Skeletal muscle cell (primary cell): ENCODE measurements at places on chromosomes 6 and 20.
A peak's percentile ranks its signal among the peaks of the same experiment; 100 is the strongest.

GRCh38 chr20:11851646-11852045 lies 66.0 kb upstream of the BTBD3 start:
- no peak for DNase-seq

GRCh38 chr6:12637960-12638641 lies 78.5 kb upstream of the PHACTR1 start:
- peak; percentile 4 for DNase-seq

- DNase-seq, result no peak
These were observed 114.6 kb downstream of the RCAN2 start for GRCh38 chr6:46376562-46377061.

GRCh38 chr6:76441875-76442274 lies 369.4 kb upstream of the IMPG1 start:
- no peak for DNase-seq

GRCh38 chr20:62860391-62860923 lies 1.2 kb downstream of the TCFL5 start:
- DNase-seq, result no peak

DNA sequence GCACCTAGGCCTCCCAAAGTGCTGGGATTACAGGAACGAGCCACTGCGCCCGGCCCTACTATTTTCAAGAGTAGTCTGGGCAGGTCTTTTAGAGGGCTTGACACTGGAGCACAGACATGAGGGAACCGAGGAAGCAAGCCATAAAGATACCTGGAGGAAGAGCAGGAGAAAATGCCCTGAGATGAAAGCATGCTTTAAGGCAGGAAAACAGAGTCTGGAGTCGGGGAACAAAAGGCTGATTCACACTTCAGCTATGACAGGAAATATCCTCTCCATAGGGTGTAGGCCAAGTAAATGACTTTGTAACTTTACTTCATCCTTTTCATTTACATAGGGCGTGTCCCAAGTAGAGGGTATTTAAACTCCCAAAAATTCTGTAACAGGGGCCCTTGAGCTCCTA lies 4.3 kb upstream of the SERINC3 start:
- peak; percentile 24 for DNase-seq

- no peak for DNase-seq
These were observed 13.1 kb upstream of the HDGFL1 start for GRCh38 chr6:22556266-22556665.

- DNase-seq, result peak; percentile 51
These were observed 6.5 kb upstream of the BCAS4 start for GRCh38 chr20:50788045-50788991.

GRCh38 chr6:93550551-93551276 lies 131.4 kb upstream of the EPHA7 start:
- no peak for DNase-seq

GRCh38 chr6:26372308-26373144 lies 7.5 kb downstream of the BTN3A2 start:
- DNase-seq, result no peak

DNA sequence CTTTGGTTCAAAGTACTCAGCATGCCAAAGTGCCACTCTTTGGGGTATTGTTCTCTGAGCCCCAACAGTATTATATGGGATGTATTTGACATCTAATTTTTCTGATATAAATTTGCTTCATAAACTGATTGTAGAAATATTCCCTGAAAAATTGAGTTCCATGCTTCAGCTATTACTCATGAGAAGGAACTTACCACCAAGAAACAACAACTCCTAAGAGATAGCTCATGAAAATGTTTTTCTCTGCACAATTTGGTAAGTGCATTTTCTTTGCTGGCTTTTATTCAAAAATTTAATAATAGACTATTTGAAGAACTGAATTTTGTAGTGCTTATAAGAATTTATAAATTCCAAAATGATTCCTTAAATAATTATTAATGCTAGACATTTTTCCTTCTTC lies 12.8 kb upstream of the TPD52L1 start:
- DNase-seq, result no peak

DNA sequence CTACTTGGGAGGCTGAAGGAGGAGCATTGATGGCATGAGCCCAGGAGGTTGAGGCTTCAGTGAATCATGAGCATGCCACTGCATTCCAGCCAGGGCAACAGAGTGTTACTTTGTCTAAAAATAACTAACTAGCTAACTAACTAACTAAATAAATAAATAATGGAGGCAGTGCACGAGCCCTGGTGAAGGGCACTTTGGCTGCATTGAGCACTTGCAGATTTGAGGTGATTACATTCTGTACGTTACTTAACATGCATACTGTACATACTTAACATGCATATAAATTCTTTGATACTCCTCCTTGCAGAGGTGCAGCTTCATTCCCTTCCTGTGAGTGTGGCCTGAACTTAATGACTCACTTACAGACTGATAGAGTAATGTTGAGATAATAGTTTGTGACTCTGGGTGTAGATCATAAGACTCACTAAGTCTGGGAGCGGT lies 10.7 kb downstream of the HLA-A start:
- no peak for DNase-seq

DNA sequence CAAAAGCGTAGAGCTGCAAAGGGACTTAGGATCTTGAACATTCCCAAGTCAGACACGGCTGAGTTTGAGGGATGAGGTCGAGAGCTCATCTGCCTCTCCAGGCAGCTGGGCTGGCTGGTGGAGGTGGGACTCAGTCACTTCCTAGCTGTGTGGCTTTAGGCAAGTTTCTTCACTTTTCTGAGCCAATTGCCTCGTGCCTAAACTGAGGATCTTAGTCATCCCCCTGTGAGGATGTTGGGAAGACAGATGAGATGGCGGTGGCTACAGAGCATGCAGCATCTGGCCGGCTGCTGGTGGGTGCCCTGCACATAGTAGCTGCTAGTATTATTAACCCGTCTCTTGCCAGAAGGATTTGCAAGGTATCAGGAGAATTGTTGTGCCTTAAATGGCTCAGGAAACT lies 27.5 kb downstream of the TFAP2C start:
- DNase-seq, result no peak

DNA sequence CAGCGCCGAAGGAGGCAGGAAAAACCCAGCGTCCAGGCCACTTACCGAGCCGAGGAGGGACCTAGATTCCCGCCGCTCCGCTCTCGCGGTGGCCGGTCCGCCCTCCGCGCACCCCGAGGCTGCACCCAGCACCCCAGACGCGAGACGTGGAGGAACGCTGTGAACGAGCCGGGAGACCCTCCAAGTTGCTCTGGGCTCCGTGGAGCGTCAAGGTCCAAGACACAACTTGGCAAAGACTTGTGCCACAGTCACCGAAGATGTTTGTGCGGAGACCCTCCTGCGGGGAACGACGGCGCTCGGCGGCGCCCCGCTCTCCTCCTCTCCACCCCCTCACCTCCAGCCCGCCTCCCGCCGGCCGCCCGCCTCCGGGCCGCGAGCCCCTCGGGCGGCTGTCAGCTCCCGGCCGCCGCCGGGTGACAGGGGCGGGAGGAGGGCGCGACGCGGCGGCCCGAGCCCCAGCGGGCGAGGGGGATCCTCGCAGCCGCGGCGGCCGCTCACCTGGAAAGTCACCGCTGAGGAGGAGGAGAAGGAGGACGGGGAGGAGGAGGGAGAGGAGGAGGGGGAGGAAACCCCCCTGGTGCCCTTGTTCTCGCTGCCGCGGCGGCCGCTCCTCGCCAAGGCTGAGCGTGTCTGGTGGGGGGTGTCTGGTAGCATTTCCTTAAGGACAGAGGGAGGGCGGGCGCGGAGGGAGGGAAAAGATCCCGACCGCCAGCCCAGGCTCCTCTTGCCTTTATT lies 637 bp upstream of the HIVEP2 start:
- no peak for DNase-seq

- DNase-seq, result peak; percentile 44
These were observed 236.3 kb upstream of the ZNF217 start for GRCh38 chr20:53829724-53830521.

GRCh38 chr20:49948809-49949507 lies 12.8 kb downstream of the RNF114 start:
- DNase-seq, result peak; percentile 86

GRCh38 chr20:12252793-12253192 lies 335.1 kb downstream of the BTBD3 start:
- DNase-seq, result no peak

DNA sequence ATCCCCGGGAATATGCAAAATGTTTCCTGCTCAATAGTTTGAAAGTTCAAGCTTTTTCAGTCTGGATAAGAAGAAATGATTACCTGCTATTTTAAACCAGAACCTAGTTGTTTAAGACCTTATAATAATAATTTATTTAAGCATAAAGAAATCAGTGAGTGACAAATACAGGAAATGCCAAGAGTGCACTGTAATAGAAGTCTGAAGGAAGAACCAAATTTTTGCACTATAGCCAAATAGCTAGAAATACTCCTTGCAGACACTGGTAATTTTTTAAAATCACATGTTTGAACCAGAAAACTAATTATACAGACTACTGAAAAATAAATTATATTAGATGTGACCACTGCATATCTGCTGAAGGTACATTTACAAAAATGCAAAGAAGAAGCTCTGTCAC lies 93.2 kb downstream of the MMS22L start:
- DNase-seq, result peak; percentile 10

DNA sequence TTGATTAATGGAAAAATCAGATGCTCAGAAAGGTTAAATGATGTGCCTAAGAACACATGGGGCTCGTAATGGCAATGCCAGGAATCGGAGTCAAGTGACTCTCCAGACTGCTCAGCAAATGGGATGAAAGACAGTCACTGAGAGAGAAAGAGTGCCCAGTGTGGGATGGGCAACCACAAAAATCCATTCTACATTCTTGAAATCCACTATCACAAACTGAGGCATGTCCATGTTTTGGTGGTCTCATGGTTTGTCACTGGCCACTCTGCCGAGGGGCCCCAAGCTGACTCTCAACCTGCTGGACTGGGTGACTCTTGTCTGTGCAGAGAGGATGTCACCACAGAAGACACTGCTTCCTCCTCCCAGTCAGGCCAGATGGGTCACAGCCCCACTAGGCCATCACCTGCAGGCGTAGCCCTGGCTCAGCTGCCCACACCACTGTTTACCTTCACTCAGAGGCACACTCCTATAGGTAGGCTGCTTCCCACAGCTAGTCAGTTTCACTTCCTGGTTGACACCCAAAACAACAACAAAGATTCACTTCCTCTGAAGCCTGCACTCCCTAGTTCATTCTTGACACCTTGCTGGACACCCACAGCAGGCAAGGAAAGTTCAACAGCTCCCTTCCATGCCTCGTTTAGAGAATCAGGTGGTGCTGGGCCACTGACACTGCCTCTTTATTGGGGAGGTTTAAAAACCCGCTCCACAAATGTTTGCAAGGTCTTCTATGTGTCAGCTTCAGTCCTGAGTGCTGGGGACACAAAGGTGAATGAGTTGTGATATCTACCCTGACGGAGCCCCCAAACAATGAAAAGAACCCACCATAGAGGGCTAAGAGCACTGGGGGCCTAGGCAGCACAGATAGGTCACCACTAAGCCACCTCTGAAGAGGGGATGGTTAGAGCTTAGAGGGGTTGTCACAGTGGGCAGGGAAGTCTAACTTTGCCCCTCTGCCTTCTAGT lies 21.7 kb downstream of the MAP1LC3A start:
- DNase-seq, result no peak

GRCh38 chr6:132607544-132608233 lies 16.4 kb downstream of the TAAR2 start:
- DNase-seq, result no peak

GRCh38 chr20:54190217-54190616 lies 16.4 kb upstream of the CYP24A1 start:
- DNase-seq, result no peak

- DNase-seq, result no peak
These were observed 18.1 kb upstream of the SLC9A8 start for GRCh38 chr20:49794336-49795134.

GRCh38 chr20:39190666-39191570 lies 228.8 kb downstream of the DHX35 start:
- DNase-seq, result no peak

- no peak for DNase-seq
These were observed 4.3 kb downstream of the E2F1 start for GRCh38 chr20:33681728-33682353.

DNA sequence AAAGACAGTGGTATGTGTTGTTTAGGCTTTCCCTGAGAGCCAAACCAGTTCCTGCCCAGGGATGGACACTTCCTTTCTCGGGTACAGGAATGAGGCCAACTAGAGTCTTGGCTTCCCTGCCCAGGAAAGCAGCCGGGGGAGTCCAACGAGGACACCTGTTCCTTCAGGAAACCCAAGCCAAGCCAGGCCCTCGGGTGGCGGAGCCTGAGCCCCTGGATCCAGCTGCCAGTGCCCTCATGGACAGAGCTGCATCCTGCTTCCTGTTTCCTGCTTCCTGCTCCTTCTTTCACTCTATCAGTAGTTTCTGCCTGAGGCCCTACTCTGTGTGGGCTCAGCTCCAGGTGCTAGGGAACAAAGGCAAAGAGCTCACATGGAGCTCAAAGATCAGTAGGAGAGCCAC lies 7.9 kb upstream of the SIRPA start:
- no peak for DNase-seq

- DNase-seq, result no peak
These were observed 37.9 kb upstream of the BCAS1 start for GRCh38 chr20:54108326-54108642.

- DNase-seq, result no peak
These were observed 49.7 kb upstream of the EPB41L1 start for GRCh38 chr20:36104856-36105255.

- DNase-seq, result no peak
These were observed 443.5 kb downstream of the PREX1 start for GRCh38 chr20:48384147-48384818.

- DNase-seq, result no peak
These were observed 36.8 kb upstream of the DDR1 start for GRCh38 chr6:30847421-30847970.

DNA sequence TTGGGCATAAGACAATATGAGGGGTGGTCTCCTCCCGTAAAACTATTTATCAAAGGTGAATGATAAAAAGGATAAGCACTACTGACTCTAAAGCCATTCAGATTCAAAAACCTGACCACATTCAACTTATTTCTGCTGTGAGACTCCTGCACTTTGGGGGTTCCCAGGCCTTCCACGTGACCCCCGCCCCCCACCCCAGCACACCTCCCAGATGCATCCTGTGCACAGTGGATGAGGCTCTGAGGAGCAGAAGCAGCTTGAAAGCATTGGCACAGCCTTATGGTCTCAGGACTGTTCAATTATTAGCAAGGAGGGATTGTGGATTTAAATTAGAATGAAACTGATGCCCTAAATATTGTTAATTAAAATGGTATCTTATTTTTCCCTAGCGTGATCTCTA lies 55.1 kb upstream of the SAMD5 start:
- no peak for DNase-seq

GRCh38 chr20:37615340-37616109 lies 78.3 kb upstream of the CTNNBL1 start:
- no peak for DNase-seq

DNA sequence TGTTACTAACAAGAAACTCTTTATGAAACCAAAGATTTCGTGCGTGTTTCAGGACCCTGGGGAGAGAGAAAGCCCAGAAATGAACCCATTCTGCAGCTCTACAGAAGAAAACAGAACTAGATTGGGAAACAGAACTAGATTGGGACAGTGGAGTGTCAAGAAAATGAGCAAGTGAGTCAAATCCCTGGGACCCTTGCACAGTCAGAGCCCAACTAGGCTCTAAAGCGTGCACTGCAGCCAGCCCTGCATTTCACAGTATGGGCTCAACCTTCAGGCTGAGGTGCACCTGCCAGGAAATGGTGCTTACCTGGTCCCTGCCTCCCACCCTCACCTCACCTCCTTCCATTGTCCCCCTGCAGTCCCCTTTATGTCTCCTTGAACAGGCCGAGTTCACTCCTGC lies 39.7 kb downstream of the BFSP1 start:
- DNase-seq, result no peak

GRCh38 chr6:42249279-42249678 lies 31.6 kb upstream of the MRPS10 start:
- no peak for DNase-seq
